Vagina (tissue), 2 donors: ENCODE measurements at places on chromosomes 3 and 15. TPM values are rescaled to one million over a fixed set of nuclear protein-coding genes. Genes with fewer than 3 reads are reported as not detected.

The CHDH gene
- total RNA-seq: 1.7 TPM

DNA sequence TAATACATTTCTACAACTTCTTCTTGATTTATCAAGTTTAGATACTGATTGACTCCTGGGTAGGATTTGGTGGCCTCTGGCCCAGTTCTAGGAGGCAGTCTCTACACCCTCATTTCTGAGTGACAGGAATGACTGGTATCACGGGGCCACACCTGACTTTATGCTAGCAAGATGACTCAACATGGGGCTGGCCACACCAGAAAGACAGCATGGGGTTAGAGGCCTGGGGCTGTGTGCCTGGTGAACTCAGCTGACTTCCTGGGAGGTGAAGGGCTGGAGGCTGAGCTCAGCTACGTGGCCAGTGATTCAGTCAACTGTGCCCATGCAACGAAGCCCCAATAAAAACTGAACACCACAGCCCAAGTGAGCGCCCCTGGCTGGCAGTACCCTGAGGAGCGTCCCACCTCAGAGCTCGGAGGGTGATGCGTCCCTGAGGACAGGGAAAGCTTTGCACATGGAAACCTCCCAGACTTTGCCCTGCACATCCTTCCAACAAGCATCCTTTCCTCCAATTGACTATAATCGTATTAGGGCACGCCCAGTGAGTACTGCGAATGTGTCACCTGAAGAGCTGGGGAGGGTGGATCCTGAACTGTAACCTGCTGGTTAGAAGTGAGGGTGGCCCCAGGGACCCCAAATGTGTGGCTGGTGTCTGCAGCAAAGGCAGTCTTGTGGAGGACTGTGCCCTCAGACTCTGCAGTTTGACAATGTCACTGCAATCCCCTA lies 57.2 kb downstream of the NIPA2 start:
- no peak for DNase-seq

DNA sequence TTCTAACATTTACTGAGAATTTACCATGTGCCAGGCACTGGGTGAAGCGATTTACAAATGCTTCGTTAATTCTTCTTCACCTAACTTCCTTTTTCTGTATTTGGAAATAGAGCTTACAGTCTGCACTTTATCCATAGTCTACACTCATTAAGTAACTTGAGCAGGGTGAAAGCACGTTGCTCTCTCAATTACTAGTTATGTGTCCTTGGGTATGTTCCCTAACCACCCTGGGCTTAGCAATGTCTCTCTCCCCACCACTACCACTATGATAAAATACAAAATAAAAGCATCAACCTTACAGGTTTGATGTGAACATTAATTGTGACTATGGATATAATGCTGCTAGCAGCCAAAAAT lies 172.9 kb upstream of the SLC2A2 start:
- DNase-seq: no peak

The CCDC13 gene
- total RNA-seq: 1.2 TPM

DNA sequence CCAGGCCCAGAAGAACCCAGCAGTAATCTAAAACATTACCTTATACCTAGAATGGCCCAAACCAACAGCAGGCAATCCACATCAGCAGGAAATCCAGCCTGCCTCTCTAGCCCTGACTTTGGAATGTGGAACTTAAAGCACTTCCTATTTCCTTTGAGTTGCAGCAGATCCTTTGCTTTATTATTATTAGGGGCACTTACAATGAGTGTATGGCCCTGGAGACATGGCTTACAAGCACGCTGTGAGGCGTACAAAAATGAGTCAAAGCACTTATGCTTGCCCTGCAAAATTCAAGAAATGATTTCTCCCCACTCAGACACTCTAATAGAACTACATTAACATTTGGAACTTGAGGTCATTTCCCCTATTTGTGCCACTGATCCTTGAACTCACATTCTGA lies 9.5 kb upstream of the KNSTRN start:
- DNase-seq: no peak

GRCh38 chr3:26108846-26109489 lies 319.1 kb downstream of the OXSM start:
- no peak for DNase-seq

GRCh38 chr3:81734742-81735141 lies 26.7 kb downstream of the GBE1 start:
- no peak for DNase-seq

The SLC22A14 gene
- total RNA-seq: 0.49 TPM

DNA sequence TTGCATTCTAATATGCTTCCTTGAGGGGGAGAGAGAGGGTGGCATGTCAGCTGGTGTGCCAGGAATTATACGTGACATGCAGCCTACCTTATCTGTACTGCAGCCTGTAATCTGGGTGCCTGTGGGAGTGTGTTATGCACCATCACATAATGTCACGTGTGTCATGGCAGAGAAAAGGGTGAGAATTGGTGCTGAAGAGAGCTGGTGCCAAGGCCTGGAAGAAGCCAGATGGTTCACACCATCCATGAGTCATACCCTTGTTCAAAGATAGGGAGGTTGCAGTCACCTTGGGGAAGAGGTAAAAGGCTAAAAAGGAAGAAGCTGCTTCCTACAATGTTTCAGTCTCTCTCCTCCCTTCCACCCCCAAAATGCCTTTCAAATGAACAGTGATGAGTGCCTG lies 5.3 kb downstream of the BRPF1 start:
- no peak for DNase-seq

The SLC12A1 gene
- total RNA-seq: not detected

The CAV3 gene
- not detected for total RNA-seq

The DUT gene
- total RNA-seq: 84.5 TPM

The ATP13A5 gene
- not detected for total RNA-seq

- no peak for DNase-seq
Observed at GRCh38 chr15:29624271-29624670, 198.0 kb downstream of the TJP1 start.

- no peak for DNase-seq
Observed at GRCh38 chr3:87084868-87085267, 93.9 kb upstream of the VGLL3 start.

DNA sequence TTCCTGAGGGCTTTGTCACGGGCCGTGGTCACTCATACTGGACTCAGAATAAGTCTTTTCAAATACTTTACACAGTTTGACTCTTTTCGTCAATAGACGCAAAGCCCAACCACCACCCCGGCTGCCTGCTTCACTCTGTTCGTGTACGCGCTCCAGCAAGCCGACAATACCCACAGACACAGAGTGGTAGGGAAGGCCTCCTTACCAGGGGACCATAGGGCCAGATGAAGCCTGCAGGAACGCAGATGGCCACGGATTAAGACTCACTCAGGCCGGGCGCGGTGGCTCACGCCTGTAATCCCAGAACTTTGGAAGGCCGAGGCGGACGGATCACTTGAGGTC lies 29.7 kb downstream of the EFCAB12 start:
- no peak for DNase-seq

The GOLGA8Q gene
- 2.7 TPM for total RNA-seq

The LEKR1 gene
- total RNA-seq: not detected

DNA sequence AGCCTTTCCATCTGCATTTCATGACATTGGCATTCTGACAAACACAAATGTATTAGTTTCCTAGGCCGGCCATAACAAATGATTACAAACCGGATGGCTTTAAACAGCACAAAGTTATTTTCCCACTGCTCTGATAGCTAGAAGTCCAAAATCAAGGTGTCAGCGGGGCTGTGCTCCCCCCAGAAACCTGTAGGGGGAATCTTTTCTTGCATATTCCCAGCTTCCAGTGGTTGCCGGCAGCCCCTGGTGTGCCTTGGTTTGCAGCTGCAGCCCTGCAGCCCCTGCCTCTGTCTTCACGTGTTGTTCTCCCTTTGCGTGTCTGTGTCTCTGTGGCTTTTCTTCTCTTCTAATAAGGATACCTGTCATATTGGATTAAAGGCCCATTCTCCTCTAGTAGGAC lies 79.0 kb upstream of the CDV3 start:
- no peak for DNase-seq

- DNase-seq: peak; percentile 87
Observed at GRCh38 chr3:190862209-190863118, at the start of gene GMNC. Gene GMNC, minus strand, starts transcription at chr3:190862694. Its CDS starts 79 bp downstream, at chr3:190862615.

DNA sequence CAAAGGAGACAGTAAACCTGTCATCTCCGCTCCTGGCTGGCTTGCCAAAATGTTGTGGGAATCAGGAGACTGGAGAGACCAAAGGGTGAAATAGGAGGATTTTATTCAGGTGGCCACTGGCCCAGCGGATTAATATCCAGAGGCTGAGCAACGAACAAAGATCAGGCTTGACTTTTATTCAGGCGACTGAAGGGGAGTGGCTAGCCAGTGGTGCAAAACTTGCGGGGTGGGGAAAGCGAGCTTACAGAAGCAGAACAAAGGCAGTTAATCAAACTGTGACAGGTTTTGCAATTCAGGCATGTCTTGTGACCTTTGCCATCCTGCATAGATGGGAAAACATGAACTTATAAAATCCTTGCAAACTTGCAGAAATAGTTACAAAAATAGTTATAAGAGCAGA lies 19.8 kb upstream of the ACAD9 start:
- DNase-seq: no peak

The SIN3A gene
- total RNA-seq: 59.2 TPM

DNA sequence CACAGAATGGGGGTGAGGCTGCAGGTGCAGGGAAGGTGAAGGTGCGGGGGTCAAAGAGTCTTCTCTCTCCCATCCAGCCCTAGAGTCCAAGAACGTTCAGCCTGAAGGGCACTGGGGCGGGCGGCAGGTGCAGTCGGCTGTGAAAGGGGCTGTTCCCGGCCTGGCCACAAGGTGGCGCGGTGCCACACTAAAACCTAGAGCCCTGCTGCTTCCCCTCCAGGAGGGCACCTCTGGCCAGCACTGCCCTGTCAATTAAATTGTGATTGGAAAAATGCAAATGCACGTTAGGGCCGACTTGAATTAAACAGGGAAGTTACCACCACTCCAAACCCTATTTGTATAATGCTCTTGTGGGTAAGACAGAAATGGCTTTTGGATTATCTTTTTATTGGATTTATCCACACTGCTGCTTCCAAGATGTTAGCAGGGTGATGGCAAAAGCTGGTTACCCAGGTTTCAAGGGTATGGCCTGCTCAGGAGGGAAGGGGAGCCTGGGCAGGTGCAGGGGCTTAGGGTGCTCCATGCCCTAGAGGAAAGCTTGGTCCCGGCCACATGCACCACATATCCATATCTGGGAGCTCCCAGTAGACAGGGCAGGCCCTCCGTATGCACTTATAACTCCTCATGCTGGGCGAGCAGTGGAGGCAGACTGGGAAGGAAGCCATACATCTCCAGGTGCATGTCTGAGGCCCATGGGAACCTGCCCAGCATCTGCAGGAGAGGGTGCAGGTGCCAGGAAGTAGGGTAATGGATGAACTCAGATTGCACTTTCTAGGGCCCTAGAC lies 119.8 kb downstream of the ADCY5 start:
- DNase-seq: no peak

GRCh38 chr15:48866141-48866563 lies 11.8 kb upstream of the EID1 start:
- DNase-seq: no peak
